Fibroblast of the aortic adventitia (primary cell): ENCODE measurements at places on chromosomes 16 and 17.

- no peak for DNase-seq
These were observed 35.9 kb upstream of the ACSM2B start for GRCh38 chr16:20611975-20612481.

DNA sequence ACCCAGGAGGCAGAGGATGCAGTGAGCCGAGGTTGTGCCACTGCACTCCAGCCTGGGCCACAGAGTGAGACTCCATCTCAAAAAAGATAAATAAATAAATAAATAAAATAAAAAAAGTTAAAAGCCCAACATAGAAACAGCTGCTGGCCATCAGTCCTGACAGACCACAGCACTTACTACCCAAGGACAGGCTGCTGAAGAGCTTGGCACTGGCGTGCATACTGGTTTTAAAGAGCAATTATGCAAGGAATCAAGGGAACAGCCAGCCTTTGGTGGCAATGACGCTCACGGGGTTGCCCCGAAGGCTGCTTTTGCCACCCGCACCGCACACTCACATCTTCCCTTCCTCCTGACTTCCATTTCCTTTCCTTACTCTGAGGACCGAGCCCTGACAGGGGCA is 4.2 kb downstream of the PLD6 start:
- no peak for DNase-seq

- peak; percentile 56 for DNase-seq
These were observed 47.7 kb downstream of the ZFHX3 start for GRCh38 chr16:73000020-73000906.

DNA sequence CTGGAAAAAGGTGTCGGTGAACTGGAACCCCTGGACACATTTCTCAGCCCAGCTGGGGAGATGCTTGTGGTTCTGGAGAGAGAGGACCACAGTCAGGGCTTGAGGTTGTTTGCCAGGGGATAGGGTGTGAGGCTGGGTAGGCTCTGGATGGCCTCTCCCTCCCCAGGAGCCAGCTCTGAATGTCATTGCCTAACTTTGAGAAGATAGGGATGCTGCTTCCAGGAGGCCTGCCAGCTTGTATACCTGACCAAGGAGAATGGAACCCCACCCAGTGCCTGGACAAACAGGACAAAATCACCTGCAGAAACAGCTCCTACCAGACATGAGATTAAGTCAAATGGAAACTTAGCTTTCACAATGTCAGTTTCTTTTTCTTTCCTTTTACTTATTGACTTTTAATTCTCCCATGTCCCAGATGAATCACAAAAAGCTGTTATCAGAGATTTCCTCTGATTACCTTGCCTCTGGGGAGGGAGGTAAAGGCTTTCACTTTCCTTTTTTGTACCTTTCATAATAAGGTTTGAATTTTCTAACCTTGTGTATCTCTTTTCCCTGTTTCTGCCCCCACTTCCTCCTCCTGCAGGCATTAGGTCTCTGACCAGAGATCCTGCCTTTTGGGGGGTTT is 29.8 kb upstream of the PLLP start:
- DNase-seq = peak; percentile 51

DNA sequence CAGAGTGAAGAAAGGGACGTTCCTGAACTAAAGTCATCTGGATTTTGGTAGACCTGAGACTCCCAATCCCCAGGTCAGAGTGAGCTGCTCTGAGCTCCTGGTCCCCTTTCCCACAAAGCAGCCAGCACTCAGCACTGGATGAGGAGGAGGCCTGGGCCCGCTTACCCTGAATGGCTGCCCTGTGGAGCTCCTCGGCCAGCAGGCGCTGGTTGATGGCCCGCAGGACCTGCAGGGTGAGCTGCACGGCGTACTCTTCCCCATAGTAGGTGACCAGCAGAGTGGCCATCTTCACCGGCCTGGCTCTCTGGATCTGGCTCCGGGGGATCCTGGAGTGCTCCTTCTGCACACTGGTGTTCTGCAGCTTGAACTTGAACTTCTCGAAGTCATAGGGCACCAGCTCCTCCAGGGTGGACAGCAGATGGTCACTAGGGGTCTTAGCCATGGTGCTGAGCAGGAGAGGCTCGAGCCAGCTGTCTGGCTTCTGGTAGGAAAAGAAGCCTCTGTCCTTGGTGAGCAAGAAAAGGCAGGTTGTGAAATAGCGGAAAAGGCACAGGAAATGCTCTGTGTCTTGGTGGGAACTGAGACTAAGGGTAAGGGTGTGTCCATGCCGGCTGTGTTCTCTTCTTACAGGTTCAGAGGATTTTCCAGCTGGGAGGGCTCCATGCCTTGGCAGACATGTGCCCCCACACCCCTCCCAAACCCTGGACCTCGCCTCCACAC is at the start of gene MEFV:
Gene MEFV (minus strand): TSS at position 488 of the 720 bp plus-strand sequence. CDS start 46 bp downstream, at position 442.
- DNase-seq = no peak

GRCh38 chr16:88725609-88726407 is 19.5 kb downstream of the CTU2 start:
- no peak for DNase-seq

GRCh38 chr17:4636474-4637100 is 4.9 kb downstream of the ALOX15 start:
- no peak for DNase-seq

DNA sequence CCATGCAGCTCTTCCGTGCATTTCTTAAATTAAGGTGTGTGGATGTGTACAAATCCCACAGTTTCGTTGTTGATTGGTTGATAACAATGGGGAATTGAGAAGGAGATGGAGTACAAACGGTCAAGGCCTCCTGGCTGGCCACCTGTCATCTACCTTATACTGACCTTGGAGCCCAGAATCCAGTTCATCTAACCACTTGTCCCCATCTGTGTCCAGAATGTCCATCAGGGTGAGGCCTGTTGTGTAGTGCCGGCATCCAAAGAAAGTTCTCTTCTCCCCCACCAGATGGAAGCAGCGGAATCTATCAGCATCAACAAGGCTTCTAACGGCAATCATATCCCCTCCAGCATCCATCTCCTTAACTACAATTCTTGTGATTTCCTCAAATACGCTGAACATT is 1.5 kb downstream of the GSDMB start:
- DNase-seq = peak; percentile 25

GRCh38 chr17:56886288-56886731 is 27.5 kb downstream of the TRIM25 start:
- no peak for DNase-seq

GRCh38 chr16:27108826-27109665 is 42.3 kb downstream of the C16orf82 start:
- no peak for DNase-seq

GRCh38 chr17:31401456-31402254 is 10.2 kb downstream of the RAB11FIP4 start:
- DNase-seq = no peak
